Skeletal muscle cell (primary cell): ENCODE measurements at places on chromosomes 12 and 14.

GRCh38 chr12:130372936-130373335, 35.2 kb downstream of the PIWIL1 start:
- no peak for DNase-seq

DNA sequence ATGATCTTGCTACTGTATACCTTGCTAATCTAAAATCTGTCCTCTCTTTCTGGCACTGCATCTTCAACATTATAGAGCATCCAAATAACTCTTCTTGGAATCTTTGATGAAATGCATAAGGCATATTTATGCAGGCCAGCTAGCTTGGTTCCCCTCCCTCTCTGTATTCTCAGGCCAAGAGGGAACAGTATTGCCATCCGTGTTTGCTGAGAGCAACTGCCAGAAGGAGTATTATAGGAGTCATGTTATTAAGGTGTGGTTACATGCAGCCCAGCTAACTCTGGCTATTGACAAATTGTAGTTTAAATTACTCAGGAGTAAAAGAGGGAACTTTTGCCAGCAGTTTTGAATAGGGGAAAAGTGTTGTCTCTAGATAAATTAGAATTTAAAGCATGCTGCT, 309.3 kb upstream of the E2F7 start:
- no peak for DNase-seq

DNA sequence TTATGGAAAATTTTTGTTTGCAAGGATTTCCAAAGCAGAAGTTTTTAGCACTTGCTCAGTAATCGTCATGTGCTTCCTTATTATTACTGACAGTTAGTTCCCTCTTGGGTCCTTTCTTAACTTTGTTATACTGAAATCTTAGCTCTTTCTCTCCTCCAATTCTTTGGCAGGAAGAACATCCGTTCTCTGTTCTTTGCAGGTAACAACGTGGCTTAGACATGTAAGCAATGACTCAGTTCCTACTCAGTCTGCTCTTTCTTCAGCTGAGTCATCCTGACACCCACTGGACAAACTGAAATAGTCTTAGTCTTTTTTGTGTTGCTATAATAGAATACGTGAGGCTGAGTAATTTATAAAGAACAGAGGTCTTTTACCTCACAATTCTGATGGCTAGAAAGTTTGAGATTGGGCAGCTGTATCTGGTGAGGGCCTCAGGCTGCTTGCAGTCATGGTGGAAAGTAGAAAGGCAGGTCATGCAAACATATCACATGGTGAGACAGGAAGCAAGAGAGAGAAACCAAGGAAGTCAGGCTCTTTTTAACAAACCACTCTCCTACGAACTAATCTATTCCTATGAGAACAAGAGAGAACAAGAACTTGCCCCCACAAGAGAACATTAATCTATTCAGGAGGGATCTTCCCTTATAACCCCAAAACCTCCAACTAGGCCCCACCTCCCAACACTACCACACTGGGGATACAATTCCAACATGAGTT, 49.2 kb downstream of the TESPA1 start:
- DNase-seq = peak; percentile 89

GRCh38 chr12:118053071-118053985, 7.7 kb downstream of the WSB2 start:
- no peak for DNase-seq

GRCh38 chr12:119231774-119232173, 53.0 kb downstream of the HSPB8 start:
- no peak for DNase-seq

- DNase-seq = no peak
Observed at GRCh38 chr12:56602239-56602638, 27.9 kb downstream of the BAZ2A start.

DNA sequence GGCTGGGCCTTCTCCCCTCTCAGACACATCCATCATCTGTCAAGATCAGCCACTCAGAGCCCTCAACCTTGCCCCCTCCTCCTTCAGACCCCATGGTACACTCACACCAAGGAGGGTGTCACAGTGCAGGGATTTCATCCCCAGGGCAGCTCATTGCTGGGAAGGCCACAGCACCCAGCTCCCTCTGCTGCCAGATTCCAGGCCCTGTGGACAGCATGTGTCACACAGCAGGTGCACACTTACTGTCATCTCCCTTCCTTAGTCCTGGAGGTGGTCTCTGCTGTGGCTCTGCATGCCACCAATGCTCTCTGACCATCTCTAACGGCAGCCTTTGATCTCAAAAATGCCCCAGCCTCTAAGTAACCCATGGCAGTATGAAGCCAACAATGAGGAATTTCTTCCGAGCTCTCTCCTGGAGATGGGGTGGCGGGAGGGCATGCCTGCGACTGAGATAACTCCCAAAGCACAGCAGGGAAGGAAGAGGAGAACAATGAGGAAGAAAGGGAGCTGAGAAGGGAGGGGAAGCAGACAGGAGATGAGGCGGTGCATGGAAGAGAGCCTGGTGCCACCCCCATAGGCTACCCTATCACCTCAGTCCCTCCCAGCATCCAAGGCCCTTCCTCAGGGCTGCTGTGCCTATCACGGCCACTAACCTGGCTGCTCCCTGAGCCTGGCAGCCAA, 101.0 kb downstream of the SINHCAF start:
- DNase-seq = no peak

GRCh38 chr12:45655186-45655585, 74.3 kb upstream of the ARID2 start:
- DNase-seq = no peak

GRCh38 chr14:41285186-41285748, 321.4 kb upstream of the LRFN5 start:
- DNase-seq = peak; percentile 4

DNA sequence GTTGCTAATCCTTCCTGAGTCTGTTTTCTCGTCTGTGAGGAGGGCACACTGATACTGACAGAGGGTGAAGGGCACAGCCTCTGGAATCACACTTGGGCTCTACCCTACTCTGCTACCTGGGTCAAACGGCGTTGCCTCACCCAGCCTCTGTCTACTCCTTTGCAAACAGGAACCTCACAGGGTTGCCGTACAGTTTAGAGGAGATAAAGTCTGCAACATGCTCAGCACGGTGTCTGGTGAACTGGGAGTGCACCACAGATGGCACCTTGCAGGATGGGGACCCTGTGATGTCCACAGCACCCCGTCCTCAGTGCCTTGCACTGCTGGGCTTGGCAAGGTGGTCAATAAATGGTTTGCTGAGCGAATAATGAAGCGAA, 38.3 kb downstream of the TESC start:
- DNase-seq = no peak

DNA sequence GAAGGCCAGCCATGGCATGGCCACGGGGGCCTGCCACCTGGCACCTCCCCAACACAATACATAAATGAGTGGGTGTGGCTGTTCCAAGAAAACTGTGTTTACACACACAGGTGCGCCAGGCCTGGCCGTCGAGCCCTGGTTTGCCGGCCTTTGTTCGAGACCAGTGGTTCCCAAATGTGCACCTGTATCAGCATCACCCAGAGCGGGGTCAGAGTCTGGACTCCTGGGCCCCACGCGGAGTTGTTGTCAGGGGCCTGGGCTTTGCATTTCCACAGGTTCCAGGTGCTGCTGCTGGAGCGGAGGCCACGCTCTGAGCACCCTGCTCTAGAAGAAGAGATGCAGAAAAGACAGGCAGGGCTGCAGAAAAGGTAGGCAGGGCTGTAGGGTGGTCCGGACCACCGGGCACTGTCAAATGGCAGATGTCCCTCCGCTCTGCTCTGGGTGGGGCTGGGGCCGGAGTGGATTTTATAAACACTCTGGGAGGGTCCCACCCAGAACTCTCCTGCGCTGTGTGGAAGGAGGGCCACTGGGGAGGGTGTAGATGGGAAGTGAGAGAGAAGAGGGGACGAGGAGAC, 4.2 kb upstream of the ASPG start:
- DNase-seq = no peak

GRCh38 chr12:102374190-102374589, 106.2 kb downstream of the IGF1 start:
- DNase-seq = no peak

DNA sequence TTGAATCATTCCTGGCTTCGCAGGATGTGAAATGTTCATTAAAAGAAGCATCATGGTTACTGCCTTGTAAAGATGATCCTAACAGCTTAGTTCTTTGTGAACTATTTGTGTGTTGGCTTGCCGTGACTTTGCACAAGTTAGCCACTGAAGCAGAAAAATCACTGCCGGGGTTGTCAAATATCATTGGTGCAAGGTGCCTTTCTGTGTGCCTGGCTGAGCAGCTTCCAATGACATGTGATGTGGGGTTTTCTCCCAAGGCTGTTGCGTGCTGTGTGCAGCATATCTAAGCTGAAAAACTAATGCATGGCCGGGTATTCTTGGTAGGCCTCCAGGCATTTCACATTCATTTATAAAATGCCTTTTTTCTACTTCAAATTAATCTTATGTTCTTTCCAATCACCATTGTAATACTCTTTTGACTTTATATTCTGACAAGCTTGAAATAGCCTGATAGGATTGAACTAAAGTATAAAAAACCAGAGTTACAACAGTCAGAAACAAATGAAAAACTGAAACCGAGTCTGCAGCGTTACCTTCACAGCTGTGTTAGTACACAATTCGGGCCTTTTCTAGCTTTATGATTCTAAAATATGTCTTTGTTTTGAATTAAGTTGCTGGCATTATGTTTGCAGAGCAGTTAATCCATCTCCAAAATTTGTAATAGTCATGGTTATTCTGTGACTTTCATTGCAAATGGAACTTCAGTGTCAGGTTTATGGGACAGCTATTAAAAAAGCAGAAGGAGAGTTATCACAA, 222.1 kb downstream of the SYT1 start:
- no peak for DNase-seq

- DNase-seq = no peak
Observed at GRCh38 chr14:89750908-89751392, 203.6 kb downstream of the EFCAB11 start.

DNA sequence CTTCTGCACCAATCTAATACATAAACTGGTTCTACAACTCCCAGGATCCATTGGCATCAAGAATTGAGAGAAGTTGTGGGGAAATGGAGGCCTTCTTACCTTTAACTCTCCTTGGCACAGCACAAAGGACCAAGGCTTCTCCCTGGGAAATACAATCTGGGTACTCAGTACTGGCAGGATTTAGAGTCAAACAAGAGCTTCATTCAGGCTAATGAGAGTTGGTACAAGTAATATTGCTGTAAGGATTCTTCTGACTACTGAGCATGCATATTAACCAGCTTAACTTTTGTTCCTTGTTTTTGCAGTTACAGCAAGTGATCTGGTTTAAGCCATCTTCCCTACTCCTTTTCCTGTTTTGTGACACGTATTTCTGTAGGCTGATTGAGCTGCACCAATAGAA, 76.2 kb upstream of the FERMT2 start:
- DNase-seq = no peak

GRCh38 chr14:74952697-74953484, 2.5 kb downstream of the PGF start:
- DNase-seq = no peak

DNA sequence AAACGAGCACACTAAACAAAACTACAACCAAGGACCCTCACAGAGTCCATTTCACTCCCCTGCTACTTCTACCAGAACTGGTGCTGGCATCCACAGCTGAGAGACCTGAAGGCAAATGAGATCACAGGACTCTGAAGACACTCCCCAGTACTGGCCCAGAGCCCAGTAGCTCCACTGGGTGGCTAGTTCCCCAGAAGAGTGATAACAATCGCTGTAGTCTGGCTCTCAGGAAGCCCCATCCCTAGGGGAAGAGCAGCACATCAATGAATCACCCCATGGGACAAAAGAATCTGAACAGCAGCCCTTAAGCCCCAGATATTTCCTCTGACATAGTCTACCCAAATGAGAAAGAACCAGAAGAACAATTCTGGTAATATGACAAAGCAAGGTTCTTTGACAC, 190.7 kb upstream of the BMP4 start:
- DNase-seq = no peak

DNA sequence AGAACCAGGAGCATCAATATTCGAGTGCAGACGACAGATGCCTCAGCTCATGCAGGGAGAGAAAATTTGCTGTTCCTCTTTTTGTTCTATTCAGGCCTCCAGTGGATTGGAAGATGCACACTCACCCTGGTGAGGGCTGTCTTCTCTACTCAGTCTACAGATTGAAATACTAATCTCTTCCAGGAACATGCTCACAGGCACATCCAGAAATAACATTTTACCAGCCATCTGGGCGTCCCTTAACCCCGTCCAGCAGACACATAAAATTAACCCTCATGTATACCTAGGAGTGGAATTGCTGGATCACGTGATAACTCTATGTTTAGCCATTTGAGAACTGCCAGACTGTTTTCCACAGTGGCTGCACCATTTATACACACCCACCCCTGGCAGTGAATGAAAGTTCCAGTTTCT, 4.5 kb upstream of the OAS2 start:
- no peak for DNase-seq

GRCh38 chr12:25469861-25470260, 83.2 kb downstream of the LMNTD1 start:
- DNase-seq = no peak

GRCh38 chr14:65486863-65487262, 74.3 kb downstream of the FUT8 start:
- no peak for DNase-seq

GRCh38 chr14:106564058-106564643, 1037.8 kb downstream of the TMEM121 start:
- no peak for DNase-seq

- no peak for DNase-seq
Observed at GRCh38 chr14:32933629-32934072, 5.0 kb upstream of the NPAS3 start.

GRCh38 chr12:80763874-80764273, 47.2 kb downstream of the MYF5 start:
- no peak for DNase-seq

GRCh38 chr12:264269-264668, 1.6 kb upstream of the SLC6A13 start:
- DNase-seq = no peak

- no peak for DNase-seq
Observed at GRCh38 chr14:68553311-68553710, 239.6 kb downstream of the ZFP36L1 start.

GRCh38 chr12:59118356-59118755, 198.1 kb upstream of the LRIG3 start:
- DNase-seq = no peak
